ENCODE measurements at places on chromosomes 16 and 17. TPM values are rescaled to one million over a fixed set of nuclear protein-coding genes. Genes with fewer than 3 reads are reported as not detected.

The GP2 gene
- total RNA-seq: 6.8 TPM

The RTN4RL1 gene
- 5.6 TPM for total RNA-seq

The TNFRSF13B gene
- 2.5 TPM for total RNA-seq

The EPN3 gene
- not detected for total RNA-seq

The SCNN1B gene
- 41.6 TPM for total RNA-seq

The CHST5 gene
- total RNA-seq: not detected

The AOC3 gene
- total RNA-seq: 76.9 TPM

The PYDC1 gene
- total RNA-seq: not detected

The PPM1E gene
- 0.20 TPM for total RNA-seq

The KRTAP3-2 gene
- total RNA-seq: not detected

The CRYM gene
- 18.2 TPM for total RNA-seq

The TBC1D3 gene
- not detected for total RNA-seq

The SNX11 gene
- total RNA-seq: 27.0 TPM

The PDE6G gene
- total RNA-seq: not detected

The OR1A1 gene
- total RNA-seq: not detected

The NSRP1 gene
- 58.2 TPM for total RNA-seq

The RDM1 gene
- not detected for total RNA-seq

The TAX1BP3 gene
- 79.3 TPM for total RNA-seq

The IQCK gene
- total RNA-seq: 11.1 TPM

The RNF135 gene
- 24.9 TPM for total RNA-seq

The OR4D1 gene
- not detected for total RNA-seq

The RBL2 gene
- 83.9 TPM for total RNA-seq

The CRHR1 gene
- total RNA-seq: not detected

The SRCIN1 gene
- total RNA-seq: 3.8 TPM

The ASPA gene
- total RNA-seq: 1.7 TPM

Data from upper lobe of left lung (tissue), 6 donors.